ENCODE measurements at places on chromosomes 4 and X. TPM values are rescaled to one million over a fixed set of nuclear protein-coding genes. Genes with fewer than 3 reads are reported as not detected.

The UGT2A3 gene
- not detected for total RNA-seq

- no peak for DNase-seq
Observed at GRCh38 chr4:1489639-1489995, 83.4 kb upstream of the NKX1-1 start.

DNA sequence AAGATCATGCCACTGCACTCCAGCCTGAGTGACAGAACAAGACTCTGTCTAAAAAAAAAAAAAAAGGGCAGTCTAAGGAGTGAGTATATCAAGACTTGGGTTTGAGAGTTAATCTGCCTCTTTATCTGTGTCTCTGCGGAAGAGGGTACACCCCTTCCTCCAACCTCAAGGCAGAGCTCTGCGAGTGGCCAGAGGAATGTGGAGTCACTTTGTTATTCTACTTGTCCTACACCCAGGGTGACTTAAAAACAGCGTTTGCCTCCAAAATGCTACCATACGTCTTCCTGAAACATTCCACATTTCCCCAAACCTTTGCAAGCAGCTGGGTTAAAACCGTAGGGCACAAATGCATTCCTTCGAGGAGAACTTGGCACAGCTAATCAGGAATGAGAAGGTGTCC is 199.9 kb downstream of the SHOX start:
- DNase-seq: no peak

The ENAM gene
- total RNA-seq: not detected

Data from bronchial epithelial cell (primary cell).